CD4-positive, CD25-positive, alpha-beta regulatory T cell (primary cell): ENCODE measurements at places on chromosomes 6 and 20. TPM values are rescaled to one million over a fixed set of nuclear protein-coding genes. Genes with fewer than 3 reads are reported as not detected.

GRCh38 chr6:617456-618100, 39.3 kb downstream of the HUS1B start:
- DNase-seq, result peak; percentile 28

GRCh38 chr6:170294298-170294730, 3.4 kb upstream of the DLL1 start:
- no peak for DNase-seq

GRCh38 chr6:161594412-161594811, 320.6 kb upstream of the AGPAT4 start:
- no peak for DNase-seq

The RSPO3 gene
- total RNA-seq, result not detected

The BNIP5 gene
- not detected for total RNA-seq

DNA sequence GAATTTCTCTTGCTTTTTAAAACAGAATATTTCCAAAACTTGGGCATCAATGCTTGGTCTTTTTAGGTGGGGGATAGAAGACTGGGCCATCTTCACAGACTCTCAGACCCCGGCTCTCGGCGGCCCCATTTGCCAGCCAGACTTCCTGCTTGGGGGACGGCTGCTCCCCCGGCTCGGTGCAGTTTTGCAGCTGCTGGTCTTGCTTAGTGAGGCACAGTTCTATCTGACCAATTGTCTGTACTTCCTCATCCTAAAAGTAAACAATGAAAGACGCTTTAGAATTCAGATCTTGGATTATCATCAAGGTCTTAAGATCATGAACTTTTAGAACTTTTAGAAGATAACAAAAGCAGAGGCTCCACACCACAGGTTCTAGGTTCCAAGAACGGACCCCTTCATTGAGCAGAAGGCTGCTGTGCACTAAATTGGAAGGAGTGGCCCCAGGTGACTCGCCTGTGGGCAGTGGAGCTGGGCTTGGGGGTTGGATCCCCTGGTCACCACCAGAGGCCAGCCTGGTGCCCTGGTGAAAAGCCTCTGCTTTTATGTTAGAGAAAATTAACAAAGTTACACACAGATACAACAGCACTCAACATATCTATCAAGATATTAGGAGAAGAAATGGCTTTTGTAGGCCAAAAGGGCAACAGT, 26.7 kb downstream of the RNASET2 start:
- no peak for DNase-seq

DNA sequence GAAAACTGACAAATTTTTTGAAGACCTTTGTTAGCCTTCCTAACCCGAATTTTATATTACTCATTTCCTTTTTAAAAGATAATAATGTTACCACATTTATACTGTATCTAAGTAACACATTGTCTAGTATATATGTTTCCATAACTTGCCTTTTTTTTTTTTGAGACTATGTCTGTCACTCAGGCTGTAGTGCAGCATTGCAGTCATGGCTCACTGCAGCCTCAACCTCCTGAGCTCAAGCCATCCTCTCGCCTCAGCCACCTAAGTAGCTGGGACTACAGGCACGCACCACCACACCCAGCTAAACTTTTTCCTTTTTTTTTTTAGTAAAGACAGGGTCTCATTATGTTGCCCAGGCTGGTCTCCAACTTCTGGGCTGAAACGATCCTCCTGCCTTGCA, 18.6 kb downstream of the ZNFX1 start:
- no peak for DNase-seq

DNA sequence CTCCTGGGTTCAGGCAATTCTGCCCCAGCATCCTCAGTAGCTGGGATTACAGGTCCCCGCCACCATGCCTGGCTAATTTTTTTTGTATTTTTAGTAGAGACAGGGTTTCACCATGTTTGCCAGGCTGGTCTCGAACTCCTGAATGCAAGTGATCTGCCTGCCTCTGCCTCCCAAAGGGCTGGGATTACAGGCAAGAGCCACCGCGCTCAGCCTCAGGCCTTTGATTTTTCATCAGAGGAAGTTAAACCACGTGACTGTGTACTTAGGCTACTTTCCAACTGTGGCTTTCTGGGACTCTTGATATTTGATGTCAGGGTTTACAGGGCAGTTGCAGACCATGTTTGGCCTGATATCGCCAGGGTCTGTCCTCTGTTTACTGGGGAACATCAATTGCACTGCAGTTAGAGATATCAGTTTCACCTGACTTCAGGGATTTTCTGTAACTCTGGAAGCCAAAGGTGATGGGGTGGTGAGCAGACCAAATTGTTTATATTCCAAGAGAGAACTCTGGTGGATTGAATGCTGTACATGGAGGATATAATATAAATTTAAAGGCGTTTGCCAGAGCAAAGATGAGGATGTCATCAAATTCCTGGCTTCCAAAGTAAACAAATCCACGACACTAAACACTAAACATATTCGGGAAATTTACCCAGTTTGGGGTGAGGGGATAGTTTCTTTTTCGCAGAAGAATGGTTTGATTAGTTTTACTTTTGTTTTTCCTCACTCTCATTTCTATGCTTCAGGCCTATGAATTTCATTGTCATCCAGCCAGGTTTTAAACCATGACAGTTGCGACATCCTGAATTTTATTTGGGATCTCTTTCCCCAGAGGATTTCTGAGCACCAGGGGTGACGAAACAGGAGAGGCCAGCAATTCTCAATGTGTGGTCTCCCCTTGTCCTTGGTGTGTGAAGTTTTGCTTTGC, 4.2 kb downstream of the PSMF1 start:
- DNase-seq, result no peak

- DNase-seq, result no peak
Measured at GRCh38 chr20:62792182-62792939, 3.9 kb upstream of the MRGBP start.
